GM03348 (cell line): ENCODE measurements at places on chromosomes 1 and 21.
A peak's percentile ranks its signal among the peaks of the same experiment; 100 is the strongest.

DNA sequence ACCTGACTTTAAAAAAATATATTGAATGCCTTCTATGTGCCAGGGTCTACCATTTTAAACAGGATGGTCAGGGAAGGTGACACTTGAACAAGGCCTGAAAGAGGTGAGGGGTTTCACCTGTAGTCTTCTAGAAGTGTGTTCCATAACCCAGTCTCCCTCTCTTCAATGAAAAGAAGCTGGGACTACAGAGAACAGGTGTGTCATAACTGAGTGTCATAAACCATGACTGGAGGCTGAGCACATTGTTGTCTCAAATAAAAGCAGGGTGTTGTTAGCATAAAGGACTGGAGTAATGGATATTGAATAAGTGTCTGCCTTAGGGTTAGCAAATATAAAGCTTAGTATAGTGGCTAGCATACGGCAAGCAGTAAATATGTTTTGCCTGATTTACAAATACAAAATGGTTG is 65.4 kb downstream of the SYDE2 start:
- no peak for DNase-seq

GRCh38 chr1:61504852-61505390 is 220.0 kb downstream of the TM2D1 start:
- DNase-seq = no peak

DNA sequence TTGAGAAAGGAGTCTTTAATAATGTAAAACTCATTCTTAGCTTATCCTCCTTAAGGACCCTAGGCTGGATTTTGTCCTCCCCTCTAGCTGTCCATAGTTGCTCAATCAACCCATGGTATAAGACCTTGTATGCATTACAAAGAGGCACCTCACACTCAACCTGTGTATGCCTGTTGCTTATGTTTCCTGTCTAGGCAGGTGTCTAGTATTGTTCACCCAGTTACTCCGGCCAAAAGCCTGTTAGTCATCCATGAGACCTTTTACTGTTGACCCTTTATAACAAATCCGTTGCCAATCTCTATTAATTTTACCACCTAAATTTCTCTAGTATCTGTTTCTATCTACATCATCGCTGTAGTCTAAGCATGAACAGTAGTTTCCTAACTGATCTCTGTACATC is 3.7 kb downstream of the LYPLAL1 start:
- no peak for DNase-seq

DNA sequence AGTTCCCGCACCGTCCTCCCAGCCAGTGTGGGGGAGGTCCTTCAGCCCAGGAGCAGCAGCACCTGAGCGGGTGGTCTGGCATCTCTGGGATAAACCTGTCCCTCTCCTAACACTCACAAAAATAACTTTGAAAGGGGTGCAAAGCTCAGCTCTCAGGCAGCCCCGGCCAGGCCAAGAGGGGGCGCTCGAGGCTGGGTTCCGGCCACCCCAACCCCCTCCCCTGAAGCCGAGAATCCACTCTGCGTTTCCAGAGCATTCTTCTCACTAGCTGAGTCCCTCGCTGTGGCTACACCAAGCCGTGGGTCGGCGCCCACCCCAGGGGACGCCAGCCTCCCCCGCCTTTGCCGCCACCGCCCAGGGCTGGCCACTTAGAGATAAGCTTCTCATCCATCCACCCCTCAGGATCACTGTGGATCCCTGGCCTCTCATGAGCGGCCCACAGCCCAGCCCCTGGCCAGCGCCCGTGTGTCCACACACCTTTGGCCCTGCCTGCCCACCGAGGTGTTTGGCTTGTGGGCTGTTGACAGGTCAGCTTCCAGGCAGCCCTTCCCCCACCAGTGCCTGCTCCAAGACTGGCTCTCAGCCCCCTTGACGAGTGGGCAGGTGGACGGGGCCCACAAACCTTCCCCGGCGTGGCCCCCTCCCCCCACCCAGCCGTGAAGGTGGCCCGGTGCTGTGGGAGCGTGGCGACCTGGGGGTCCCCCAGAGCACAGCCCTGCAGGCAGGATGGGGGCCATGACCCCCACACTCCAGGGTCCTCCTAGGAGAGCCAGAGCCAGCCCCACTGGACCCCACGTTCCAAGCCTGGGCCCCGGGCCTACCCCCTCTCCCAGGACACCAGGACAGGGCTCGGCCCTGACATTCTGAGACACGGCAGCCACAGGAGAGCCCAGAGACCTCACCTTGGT is 1.9 kb downstream of the FTCD start:
- peak; percentile 93 for DNase-seq

GRCh38 chr1:193763266-193763665 is 576.9 kb upstream of the B3GALT2 start:
- DNase-seq = peak; percentile 1
